ENCODE measurements at places on chromosomes 4 and X.
A peak's percentile ranks its signal among the peaks of the same experiment; 100 is the strongest.

GRCh38 chr4:78150543-78150864 is 93.4 kb downstream of the FRAS1 start:
- peaks cover 11% of the 10 kb centered on the region for H3K27me3 ChIP-seq
- H3K4me3 ChIP-seq, result no peak overlapping the region
- H3K36me3 ChIP-seq, result no peaks in the 10 kb centered on the region
- H3K4me1 ChIP-seq, result no peaks in the 10 kb centered on the region
- H3K27ac ChIP-seq, result no peak overlapping the region

DNA sequence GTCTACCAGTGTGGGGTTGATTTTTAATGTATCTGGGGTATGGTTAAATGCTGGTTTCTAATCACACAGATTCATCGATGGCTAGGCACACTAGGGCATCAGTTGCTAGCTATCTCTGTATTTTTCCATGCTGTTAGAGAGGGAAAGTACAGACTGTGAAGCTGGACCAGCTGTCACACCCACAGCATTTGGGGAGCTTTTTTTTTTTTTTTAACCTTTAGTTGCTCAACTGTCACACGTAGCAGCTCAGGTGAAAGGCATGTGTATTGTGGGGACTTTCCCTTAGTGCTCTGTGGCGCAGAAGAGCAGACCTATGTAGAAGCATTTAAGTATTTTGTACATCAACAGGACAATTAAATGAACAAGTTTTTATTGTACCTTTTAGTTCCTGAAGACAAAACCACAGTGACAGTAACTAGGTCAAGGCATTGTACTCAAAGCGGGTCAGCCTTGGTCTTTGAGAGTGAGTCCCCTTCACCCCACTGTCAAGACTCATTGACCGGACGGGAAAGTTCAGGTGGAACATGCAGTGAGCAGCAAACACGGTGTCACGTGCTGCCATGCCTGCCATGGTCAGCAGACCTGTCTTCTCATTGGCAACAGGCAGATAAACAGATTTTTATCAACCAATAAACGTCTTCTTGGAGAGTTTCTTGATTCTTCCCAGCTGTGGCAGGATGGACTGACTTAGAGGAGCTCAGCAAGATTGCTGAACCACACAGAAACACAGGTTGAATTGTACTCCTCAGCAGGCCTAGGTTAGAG is 65.3 kb downstream of the CASP3 start:
- H3K27ac ChIP-seq, result peak overlapping the region; percentile 65
- H3K27me3 ChIP-seq, result no peaks in the 10 kb centered on the region
- DNase-seq, result no peak
- H3K4me3 ChIP-seq, result no peak overlapping the region
- peaks cover 6% of the 10 kb centered on the region for H3K36me3 ChIP-seq

DNA sequence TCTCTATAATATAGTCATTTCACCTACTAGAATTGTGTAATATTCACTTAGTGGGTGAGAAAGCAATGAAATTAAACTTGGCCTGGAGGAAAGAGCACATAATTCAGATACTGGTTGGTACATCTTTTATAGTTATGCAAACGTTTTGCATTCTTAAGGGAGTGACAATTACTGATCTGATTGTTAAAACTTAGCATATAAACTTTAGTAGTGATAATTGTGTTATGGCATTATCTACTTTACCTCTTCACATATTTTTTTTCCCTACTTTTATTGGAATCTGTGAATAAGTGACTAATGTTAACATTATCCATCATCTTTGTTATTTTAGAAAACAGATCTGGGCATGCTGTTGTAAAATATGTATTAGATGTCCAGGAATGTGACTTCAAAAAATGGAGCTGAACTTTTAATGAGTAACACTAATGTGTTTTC is 217.4 kb upstream of the GIMD1 start:
- H3K4me1 ChIP-seq, result no peaks in the 10 kb centered on the region
- H3K36me3 ChIP-seq, result no peaks in the 10 kb centered on the region
- DNase-seq, result no peak
- H3K4me3 ChIP-seq, result no peak overlapping the region
- no peak overlapping the region for H3K27ac ChIP-seq

GRCh38 chr4:17203797-17204196 is 305.4 kb upstream of the LDB2 start:
- DNase-seq, result no peak
- no peak overlapping the region for H3K27ac ChIP-seq
- H3K36me3 ChIP-seq, result no peaks in the 10 kb centered on the region
- H3K4me3 ChIP-seq, result no peak overlapping the region
- H3K27me3 ChIP-seq, result no peaks in the 10 kb centered on the region
- no peaks in the 10 kb centered on the region for H3K4me1 ChIP-seq

DNA sequence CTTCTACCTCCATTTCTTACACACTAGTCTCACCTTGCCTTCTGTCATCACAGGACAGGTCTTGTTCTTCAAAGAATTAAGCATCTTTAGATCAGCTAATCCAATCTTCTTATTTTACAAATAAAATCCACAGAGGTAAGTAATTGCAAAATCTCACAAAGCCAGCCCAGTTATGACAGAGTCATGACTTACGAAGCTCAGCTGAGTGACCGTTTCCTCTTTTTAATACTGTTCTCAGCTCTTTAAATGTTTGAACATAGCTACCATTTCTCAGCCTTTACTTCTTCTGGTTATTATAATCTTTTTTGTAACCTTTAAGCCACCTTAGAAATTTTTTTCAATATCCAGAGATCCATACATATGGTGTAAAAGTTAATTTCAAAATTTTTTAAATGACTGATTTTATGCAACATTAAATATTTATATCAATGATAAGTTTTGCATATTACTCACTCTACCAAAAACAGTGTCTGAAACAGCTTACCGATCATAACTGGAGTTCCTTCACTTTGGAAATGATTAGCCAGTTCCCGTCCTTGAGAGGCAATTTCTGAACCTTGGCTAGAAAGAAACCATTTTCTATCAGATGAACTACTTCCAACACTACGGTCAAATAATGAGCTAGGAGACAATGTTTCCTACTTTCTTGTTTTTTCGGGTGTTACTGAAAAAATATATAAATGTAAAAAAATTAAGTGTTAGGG is 8.8 kb downstream of the ANKRD37 start:
- DNase-seq, result no peak
- H3K4me3 ChIP-seq, result no peak overlapping the region
- no peak overlapping the region for H3K27ac ChIP-seq
- H3K36me3 ChIP-seq, result peaks cover 49% of the 10 kb centered on the region
- H3K27me3 ChIP-seq, result no peaks in the 10 kb centered on the region

DNA sequence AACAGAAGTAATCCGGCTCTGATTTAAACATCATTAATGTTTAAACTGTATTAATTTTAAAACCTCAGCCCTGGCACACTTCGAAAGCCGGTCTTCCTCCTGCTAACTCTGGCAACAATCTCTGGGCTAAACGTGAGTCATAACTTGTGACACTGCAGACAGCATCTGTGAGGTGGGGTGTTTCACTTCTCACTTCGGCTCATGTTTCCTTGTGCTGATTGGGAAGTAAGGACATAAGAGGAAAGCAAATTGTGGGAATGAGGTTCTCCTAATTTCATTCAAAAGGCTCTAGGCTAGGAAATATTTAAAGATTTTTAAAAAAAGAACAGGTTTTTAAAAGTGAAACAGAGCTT is 139.9 kb upstream of the USP9X start:
- no peaks in the 10 kb centered on the region for H3K27me3 ChIP-seq
- H3K4me1 ChIP-seq, result peaks cover 3% of the 10 kb centered on the region

GRCh38 chrX:33605997-33606396 is 394.6 kb upstream of the DMD start:
- no peaks in the 10 kb centered on the region for H3K4me1 ChIP-seq
- no peak overlapping the region for H3K4me3 ChIP-seq
- no peaks in the 10 kb centered on the region for H3K36me3 ChIP-seq
- no peaks in the 10 kb centered on the region for H3K27me3 ChIP-seq
- no peak overlapping the region for H3K27ac ChIP-seq
- DNase-seq, result no peak

- peak within 1 kb of the TSS; percentile 86 for H3K4me3 ChIP-seq
- H3K4me1 ChIP-seq, result peaks cover 14% of the 10 kb centered on the region
- peak; percentile 30 for DNase-seq
- no peaks in the 10 kb centered on the region for H3K36me3 ChIP-seq
- H3K27me3 ChIP-seq, result no peaks in the 10 kb centered on the region
Observed at GRCh38 chrX:16712548-16713155, at the start of gene CTPS2. TSS of gene CTPS2 (minus strand) at chrX:16712669. CDS start at chrX:16702902, 9,767 bp downstream.

DNA sequence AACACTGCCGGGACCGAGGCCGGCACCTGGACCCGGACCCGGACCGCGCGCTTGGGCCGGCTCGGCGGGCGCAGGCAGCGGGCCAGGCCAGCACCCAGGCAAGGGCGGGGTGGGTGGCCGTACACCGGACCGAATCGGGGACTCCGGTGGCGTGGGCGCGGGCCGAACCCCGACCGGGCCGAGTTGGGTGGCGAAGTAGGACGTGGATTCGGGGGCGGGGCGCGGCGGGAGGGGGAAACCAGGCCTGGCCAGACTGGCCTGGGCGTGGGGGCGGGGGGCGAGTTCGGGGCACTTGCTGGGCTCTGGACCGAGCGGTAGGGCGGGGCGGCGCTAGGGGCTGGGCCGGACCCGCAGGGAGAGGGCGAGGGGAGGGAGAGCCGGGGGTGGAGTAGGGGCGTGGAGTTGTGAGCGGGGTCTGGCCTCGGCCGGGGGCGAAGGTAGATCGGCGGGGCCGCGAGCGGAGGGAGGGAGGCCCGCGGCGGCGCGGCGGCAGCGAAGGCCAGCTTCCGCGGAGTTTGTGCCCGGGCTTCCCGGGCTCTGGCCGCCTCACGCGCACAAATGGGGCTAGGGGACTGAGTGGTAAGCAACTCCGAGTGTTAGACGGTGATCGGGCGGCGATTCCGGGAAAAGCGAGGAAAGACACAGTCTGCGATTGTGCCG is 1.8 kb upstream of the BCORL1 start:
- H3K4me3 ChIP-seq, result no peak overlapping the region
- peaks cover 6% of the 10 kb centered on the region for H3K36me3 ChIP-seq
- no peaks in the 10 kb centered on the region for H3K27me3 ChIP-seq
- H3K27ac ChIP-seq, result no peak overlapping the region
- H3K4me1 ChIP-seq, result peaks cover 19% of the 10 kb centered on the region
- no peak for DNase-seq

DNA sequence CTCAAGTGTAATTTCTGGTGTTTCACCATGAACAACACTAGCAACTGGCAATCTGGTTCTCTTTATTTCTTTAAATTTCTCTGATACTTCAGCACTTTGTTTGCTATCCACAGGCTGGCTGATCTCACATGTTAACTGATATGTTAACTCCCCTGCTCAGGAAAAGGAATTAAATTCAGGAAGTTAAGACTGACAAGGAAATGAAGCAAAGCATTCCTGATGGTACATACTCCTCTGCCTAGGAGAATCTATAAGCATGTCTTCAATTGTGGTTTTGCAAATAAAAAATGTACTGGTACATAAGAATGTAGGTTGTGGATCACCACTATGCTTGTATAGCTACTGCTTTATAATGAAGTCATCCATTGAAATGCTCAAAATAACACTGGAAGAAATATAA is 1119.2 kb upstream of the INTU start:
- no peak overlapping the region for H3K4me3 ChIP-seq
- H3K4me1 ChIP-seq, result no peaks in the 10 kb centered on the region
- DNase-seq, result no peak
- H3K27me3 ChIP-seq, result no peaks in the 10 kb centered on the region

- H3K27me3 ChIP-seq, result peaks cover 61% of the 10 kb centered on the region
- H3K4me3 ChIP-seq, result no peak overlapping the region
- H3K4me1 ChIP-seq, result no peaks in the 10 kb centered on the region
- no peaks in the 10 kb centered on the region for H3K36me3 ChIP-seq
Observed at GRCh38 chr4:15989424-15989823, 26.4 kb upstream of the FGFBP2 start.

DNA sequence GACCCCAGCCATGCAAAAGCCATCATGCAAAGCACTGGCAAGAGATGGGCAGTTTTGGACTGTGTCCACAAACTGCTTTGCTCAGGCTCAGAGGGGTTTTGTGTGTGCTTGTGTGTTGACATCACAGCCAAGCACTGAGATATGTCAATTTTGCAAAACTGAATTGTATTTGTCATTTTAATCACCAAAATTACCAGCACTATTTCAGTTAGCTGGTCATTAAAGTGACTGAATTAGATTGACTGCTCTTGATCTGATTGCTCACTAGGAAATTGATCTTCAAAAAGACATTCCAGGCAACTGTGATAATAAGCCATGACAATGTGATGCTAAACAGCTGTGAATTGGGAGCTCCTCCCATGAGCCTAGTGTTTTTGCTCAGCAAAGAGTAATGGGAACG is 337.3 kb upstream of the GNPDA2 start:
- H3K4me3 ChIP-seq, result no peak overlapping the region
- H3K27me3 ChIP-seq, result no peaks in the 10 kb centered on the region
- H3K36me3 ChIP-seq, result no peaks in the 10 kb centered on the region
- no peaks in the 10 kb centered on the region for H3K4me1 ChIP-seq
- no peak for DNase-seq
- no peak overlapping the region for H3K27ac ChIP-seq

DNA sequence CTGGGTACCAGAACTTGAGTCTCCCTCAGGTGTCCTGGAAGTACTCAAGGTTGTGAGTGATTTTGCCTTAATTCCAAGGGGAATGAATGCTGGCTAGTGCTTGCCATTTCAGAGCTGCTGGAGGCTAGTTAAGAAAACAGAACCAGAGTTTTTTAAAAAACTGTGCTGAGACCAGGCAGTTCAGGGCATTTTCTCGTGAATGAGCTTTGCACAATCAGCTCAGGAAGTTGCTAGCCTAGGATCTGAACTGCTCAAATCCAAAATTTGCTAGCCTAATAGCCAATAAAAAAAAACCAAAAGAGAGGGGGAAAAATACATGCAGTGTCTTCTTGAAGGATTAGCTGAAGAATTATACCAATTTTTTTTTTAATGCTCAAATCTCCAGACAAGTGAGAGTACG is 292.7 kb downstream of the FBXW7 start:
- DNase-seq, result no peak
- no peaks in the 10 kb centered on the region for H3K36me3 ChIP-seq
- H3K27me3 ChIP-seq, result no peaks in the 10 kb centered on the region
- no peak overlapping the region for H3K27ac ChIP-seq
- peaks cover 19% of the 10 kb centered on the region for H3K4me1 ChIP-seq

DNA sequence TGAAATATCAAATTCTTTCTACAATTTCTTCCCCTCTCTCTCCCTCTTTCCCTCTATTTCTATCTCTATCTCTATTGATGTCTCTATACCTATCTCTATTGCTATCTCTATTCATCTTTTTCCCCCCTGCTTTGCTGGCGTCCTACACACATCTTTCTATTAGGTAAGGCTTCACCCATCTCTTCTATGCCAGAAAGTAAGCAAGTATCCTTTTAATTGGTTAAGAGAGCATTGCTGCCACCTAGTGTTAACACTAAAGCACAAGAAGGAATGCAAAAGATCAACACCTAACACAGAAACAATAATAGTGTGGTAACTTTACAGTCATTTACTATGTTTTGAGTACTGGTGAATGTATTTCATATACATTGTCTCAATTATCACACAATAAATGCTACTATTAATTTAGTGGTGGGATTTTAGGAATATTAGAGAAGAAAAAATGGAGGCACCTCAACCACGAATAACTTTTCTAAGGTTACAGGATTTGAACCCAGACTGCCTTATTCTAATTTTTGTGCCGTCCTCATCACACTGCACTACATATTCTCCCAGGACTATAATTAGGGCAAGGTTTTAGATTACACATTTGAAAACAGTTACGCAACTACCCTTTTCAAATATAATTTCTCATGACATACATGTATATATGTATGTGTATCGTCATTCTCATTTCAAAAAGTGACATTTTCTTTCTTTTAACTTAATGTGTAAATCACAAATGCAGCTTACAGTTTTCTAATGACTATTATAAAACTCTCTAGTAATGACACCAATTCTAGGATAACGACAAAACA is 3.7 kb upstream of the C4orf36 start:
- peaks cover 19% of the 10 kb centered on the region for H3K27me3 ChIP-seq
- H3K4me1 ChIP-seq, result peaks cover 4% of the 10 kb centered on the region
- no peak overlapping the region for H3K27ac ChIP-seq
- H3K4me3 ChIP-seq, result no peak overlapping the region
- peaks cover 2% of the 10 kb centered on the region for H3K36me3 ChIP-seq

Data from effector memory CD8-positive, alpha-beta T cell (primary cell).